ENCODE measurements at places on chromosomes 7 and 10.

DNA sequence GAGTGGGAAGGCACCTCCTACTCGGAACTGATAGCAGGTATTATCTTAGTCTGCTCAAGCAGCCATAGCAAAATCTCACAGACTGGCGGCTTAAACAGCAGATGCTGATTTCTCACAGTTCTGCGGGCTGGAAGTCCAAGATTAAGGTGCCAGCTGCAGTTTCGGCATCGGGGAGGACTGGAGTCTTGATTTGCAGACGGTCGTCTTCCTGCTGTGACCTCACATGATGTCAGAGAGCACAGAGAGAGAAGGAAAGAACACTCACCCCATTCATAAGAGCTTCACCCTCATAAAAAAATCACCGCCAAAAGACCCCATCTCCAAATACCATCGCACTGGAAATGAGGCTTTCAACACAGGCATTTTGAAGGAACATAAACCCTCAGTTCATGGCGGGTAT lies 216.5 kb upstream of the PITRM1 start:
- DNase-seq, result no peak

GRCh38 chr7:47973739-47974138 lies 5.7 kb downstream of the HUS1 start:
- DNase-seq, result no peak

- no peak for DNase-seq
Observed at GRCh38 chr10:51759896-51760534, 60.6 kb upstream of the CSTF2T start.

DNA sequence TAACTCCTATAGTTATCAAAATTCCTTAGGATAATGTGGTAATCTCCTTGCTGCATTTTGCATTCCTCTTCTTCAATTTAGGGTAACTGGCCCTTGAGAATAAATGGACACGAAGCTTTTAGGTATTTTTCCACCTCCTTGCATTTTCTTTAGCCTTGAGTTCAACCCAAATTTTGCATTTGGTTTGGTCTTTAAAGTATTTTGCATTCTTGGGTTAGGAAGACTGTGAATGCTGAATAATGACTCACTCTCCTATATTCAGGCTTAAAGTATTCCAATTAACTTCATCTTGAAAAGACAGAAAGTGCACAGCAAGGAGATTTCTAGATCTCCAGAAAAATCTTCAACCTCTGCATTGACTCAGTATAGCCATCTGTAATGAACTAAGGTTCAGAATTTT lies 47.3 kb downstream of the TFPI2 start:
- no peak for DNase-seq

DNA sequence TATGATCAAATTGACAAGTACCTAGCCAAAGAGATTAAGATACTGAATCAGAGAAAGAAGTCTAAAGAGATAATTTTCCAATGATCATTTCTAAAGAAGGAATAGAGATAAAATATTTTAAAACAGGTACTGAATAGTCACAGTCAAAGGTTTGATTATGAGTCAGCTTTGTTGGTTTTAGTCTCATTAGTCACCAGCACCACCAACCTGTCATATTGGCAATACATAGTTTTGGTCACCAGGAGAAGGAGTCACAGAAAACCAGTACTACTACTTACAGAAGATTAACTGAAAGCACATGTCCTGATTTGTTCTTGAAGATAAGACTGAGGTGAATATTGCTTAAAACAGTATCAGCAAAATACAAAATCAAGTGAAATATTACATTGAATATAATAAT lies 34.6 kb downstream of the ZEB1 start:
- DNase-seq, result no peak

DNA sequence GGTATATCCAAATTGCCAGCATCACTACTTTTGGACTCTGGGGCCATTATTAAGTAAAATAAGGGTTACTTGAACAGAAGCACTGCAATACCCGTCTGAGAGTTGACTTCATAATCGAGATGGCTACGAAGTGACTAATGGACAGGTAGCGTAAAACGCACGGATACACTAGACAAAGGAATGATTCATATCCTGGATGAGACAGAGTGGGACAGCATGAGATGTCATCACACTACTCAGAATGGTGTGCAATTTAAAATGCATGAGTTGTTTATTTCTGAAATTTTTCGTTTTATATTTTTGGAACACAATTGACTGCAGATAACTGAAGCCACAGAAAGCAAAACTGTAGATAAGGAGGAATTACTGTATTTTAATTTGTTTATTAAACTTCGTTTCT lies 421.5 kb upstream of the LRGUK start:
- no peak for DNase-seq

GRCh38 chr7:100679927-100680575 lies 6.5 kb downstream of the GNB2 start:
- no peak for DNase-seq

GRCh38 chr7:2071133-2071832 lies 161.5 kb downstream of the MAD1L1 start:
- DNase-seq, result no peak

- DNase-seq, result no peak
Observed at GRCh38 chr7:2497500-2498336, 21.5 kb upstream of the GRIFIN start.

- DNase-seq, result no peak
Observed at GRCh38 chr10:7171825-7172224, 239.0 kb downstream of the SFMBT2 start.

GRCh38 chr10:89167915-89168314 lies 39.2 kb downstream of the CH25H start:
- no peak for DNase-seq

- no peak for DNase-seq
Observed at GRCh38 chr10:32941357-32941756, 16.7 kb downstream of the ITGB1 start.

DNA sequence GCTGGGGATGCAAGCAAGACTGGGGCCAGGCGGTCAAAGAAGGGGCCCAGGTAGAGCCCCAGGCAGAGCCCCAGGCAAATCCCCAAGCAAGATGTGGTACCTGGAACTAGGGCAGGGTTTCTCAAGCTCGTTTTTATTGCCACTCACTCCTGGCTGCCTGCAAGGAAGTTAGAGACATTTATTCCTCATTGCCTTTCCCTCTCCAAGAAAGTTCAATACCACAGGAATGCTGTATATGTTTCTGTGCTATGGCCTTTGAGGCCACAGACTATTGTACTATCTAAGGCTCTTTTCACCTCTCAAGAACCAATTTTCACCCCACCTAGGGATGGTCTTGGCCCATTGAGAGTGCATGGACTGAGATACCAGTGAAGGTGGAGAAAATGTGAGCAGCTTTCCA lies 71.3 kb downstream of the TACC2 start:
- DNase-seq, result no peak

DNA sequence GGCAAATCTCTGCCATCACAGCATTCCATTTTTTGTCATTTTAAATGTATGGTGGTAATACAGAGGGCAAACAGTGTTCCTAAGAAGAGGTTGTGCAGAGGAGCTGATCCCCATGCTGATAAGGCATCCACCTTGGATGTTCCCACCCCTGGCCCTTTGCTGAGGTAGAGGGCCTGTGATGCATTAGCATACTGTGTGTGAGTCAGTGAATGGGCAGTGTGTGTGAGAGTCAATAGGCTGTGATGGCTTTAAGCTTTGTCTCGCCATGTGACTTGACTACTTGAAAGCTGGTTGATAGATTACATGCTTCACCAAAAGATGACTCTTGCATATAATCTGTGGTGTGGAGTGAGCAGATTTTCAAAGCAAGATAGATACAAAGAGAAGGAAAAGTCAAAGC lies 81.3 kb downstream of the INSYN2A start:
- DNase-seq, result no peak

DNA sequence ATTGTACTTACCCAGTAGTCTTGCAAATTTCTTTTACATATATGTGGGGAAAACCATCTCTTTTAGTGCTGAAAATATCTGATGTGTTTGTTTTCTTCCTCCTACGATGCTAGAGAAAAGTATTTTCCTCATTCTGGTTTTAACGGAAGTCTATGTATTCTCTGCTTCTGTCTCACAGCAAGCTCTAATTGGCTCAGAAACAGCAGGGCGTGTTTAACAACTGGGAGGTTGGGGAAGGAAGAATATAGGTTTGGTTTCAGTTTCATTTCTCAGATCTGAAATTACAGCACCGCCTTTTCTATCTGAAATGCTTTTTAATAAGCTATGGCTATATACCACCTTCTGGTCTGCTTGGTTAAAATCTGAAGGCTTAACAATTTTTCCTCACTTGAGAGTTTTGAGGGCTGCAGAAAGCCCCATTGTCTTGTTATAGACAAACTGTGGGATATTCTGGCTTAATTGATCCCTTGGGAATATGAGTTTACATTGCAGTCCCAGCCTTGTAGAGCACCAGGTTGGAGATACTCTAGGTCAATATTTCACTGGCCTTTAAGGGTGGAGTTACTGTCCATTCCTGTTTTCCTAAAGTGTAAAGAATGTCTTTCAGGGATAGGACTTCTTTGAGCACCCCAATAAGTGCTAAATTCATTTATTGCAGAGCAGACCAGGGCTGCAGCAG lies at the start of gene SAMD9:
Gene SAMD9, minus strand, starts transcription at position 128 of the 679 bp plus-strand sequence. CDS start 11,882 bp downstream, outside the sequence.
- peak; percentile 46 for DNase-seq

DNA sequence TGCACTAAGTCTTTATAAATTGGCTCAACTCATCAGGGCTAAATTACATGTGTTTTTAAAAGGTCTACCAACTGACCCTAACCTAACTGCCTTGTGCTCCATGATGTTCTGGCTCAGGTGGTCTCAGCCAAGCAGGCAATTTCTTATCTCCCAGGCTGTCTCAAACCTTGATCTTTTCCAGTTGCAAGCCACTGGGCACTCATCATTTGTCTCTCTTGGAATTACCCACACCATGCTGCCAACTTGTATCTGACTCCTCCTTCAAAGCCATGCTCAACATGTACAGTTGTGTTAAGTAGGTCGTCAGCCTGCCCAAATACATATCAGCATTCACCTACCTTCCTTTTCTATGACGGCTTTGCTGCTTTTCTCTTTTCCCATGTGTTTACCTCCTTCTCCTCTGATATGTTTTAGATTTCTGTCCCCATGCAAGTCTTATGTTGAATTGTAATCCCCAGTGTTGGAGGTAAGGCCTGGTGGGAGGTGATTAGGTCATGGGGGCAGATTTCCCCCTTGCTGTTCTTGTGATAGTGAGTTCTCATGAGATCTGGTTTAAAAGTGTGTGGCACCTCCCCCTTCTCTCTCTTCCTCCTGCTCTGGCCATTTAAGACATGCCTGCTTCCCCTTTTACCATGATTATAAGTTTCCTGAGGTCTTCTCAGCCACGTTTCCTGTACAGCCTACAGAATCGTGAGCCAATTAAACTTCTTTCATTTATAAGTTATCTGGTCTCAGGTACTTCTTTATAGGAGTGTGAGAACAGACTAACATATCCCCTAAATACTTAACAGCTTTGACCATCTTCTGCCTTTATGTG lies 130.0 kb downstream of the ELAPOR2 start:
- DNase-seq, result no peak

DNA sequence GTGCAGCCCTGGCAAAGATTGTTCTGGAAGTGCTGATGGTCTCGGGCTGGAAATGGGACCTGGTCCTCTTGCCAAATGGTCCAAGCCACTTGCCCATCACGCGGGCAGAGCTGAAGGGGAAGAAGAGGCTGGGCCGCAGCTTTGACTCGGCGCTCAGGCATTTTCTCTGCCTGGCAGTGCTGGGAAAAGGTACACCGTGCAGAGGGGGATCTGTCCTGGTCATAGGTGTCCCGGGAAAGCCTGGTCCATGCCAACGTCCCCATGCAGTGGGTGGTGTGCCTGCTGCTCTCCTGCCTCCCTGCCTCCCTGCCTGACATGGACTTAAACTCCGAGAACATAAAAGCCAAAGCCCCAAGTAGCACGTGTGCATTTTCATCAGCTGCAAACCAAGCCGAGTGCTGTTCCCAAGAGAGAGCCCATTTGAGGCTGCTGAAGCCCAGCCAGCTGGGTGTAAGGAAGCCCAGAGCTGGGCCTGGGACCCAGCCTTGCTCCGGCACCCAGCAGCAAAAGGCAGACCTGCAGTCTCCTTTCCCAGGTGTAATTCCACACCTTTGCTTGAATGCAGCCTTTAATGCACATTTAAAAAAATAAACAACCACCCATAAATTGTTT lies 72.7 kb downstream of the TCERG1L start:
- no peak for DNase-seq

DNA sequence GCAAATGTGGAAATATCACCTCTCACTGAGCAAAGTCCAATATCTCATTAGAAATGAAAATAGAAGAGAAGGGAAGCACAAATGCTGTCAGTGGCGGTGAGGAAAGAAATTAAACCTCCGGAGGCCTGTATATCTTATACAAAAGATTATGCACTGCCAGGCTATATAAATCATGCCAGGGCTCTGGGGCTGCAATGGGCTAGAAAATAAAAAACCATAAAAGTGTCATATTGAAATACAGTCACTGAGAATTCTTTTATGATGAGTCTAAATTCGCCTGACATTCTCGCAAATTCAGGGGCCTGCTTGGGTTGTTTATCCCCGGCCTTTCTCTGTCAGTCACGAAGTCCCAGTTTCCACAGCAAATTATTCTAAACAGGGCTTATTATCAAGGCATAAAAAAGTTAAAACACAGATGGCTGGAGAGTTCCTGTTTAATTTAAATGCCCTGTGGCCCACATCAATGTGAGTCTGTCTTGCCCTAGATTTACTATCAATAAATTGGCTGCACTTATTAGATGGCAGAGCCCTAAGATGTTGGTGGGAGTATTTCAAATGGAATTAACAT lies 193.8 kb downstream of the SNX10 start:
- DNase-seq, result no peak

- no peak for DNase-seq
Observed at GRCh38 chr7:111758332-111758731, 196.0 kb upstream of the IMMP2L start.

DNA sequence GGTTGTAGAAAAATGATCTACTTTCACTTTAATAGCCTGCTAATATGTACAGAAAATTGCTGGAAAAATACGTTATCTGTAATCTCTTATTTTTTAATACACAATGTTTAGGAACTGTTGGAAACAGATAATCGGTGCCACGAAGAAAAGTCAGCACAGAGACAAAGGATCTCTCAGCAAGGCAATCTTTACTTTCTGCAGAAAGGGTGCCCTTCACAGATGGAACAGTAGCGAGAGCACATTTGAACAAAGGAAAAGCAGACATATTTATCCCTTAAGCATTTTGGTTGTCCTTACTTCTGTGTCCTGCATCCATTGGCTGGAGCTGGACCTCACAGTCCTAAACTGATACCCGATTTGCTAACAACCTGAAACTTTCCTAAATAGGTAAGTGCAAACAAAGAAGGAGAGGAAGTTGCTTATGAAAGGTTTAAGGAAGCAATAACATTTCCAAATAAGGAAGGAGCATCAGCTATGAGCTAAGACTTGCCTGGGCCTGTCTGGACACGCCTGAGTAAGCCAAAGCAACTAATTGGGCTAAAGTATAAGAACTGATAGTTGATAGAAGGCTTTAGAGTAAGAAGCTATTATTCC lies 640.0 kb downstream of the SH2D4B start:
- no peak for DNase-seq

- no peak for DNase-seq
Observed at GRCh38 chr7:156001496-156002260, 189.4 kb upstream of the SHH start.

- no peak for DNase-seq
Observed at GRCh38 chr10:119444866-119445265, 97.7 kb downstream of the RGS10 start.

GRCh38 chr7:50940621-50941020 lies 157.9 kb upstream of the GRB10 start:
- DNase-seq, result no peak
